OCI-LY7 (cell line): ENCODE measurements at places on chromosomes 6 and 20. TPM values are rescaled to one million over a fixed set of nuclear protein-coding genes. Genes with fewer than 3 reads are reported as not detected.

DNA sequence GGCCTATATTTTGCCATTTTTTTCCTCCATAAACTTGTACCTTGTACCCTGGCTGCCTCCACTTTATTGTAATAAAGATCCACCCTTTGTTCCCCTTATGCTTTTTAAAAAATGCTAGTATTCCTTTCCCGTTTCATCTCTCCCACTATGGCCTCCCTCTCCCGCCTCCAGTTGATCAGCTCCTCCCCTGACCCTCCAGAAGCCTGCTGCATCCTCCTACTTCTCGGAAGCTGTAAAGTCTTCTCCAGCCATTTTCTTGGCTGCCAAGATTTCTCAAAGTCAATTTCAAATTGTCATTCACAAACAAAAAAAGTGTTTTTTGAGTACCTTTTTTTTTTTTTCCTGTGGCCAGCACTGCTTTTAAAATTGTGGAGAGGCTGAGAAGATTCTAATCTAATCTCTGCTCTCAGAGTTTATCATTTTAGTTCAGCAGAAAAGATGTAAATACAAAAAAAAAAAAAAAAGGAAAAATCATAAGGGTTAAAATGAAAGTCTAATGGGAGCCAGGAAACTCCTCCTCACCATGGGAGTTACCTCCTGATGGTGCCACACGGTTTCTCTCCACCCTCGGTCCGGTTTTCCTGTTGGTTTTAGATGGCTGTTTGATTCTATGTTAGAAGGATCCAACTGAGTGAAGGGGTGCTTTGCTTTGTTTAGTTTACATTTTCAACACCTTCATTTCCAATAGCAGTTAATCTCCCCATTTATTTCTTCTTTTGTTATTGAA lies 103.0 kb upstream of the KCNK16 start:
- no peak for DNase-seq

DNA sequence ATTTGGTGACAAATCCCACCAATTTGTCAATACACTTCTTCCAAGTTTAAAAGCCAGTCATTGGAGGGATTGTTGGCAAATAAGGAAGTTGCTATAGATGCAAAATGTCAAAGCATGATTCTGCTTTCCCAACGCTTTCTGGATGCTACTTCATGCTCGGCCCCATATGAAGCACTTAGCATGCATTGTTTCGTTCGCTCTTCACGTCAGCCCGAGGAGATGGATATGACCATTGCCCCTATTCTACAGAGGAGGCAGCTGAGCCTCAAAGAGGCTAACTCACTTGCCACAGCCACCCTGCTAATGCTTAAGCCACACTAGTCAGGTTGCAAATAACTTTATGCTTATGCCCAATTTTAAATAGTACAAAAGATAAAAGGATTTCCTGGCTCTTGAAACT lies 2.8 kb upstream of the NXT1 start:
- DNase-seq, result no peak

The MAK gene
- 0.10 and 0.18 TPM in 2 replicates for total RNA-seq

DNA sequence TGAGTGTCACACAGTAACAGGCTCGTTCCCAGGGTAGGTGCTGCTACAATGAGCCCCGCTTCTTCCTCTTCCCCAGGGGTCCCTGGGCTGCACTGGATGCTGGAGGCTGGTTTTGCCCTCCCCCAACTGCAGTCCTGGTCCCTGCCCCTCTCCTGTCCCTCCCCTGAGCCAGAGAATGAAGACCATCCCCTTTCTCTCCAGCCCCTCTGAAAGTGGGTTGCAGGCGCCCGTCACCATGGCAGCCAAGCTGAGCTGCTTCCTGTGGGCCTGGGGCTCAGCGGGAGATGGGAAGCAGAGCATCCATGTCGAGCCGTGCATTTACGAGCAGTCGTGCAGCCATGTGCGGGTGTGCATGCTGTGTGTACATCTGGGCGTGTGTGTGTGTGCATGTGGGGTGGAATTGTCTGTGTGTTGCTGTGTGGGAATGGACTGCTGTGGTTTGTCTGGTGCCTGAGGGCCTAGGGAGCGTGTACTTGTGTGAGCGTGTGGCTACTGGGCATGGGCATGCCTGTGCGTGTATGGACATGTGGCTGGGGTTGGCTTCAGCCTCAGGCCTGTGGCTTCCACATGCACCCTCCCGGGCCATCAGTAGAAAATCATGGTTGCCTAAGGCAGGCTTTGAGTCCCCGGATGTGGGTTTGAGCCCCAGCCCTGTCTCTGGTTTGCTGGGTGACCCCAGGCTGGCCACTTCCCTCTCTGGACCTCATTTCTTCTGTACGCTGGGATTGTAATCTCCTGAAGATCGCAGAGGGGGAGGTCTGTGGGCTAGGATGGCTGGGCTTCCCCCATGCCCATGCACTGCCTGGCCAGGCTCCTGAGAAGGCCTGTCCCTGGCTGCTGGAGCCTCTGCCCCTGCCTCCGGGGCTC lies 48.8 kb downstream of the SRC start:
- DNase-seq, result no peak

DNA sequence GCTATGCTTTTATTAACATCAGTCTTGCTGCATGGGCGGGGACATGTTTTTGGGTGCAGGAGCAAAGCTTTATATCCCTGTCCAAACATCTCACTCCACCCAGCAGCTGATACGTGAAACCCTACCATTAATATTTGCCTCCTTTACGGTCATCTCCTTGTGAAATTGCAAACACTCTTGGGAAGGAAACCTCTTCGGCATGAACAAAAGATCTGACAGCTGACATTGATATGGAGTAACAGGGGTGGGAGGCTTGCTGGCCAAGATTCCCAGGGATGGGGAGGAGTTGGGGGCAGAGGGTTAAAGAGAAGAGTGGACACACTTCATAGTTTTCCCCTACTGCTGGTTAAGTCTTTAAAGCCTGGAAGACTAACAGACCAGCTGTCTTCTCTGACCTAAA lies 22.2 kb upstream of the VEGFA start:
- no peak for DNase-seq

DNA sequence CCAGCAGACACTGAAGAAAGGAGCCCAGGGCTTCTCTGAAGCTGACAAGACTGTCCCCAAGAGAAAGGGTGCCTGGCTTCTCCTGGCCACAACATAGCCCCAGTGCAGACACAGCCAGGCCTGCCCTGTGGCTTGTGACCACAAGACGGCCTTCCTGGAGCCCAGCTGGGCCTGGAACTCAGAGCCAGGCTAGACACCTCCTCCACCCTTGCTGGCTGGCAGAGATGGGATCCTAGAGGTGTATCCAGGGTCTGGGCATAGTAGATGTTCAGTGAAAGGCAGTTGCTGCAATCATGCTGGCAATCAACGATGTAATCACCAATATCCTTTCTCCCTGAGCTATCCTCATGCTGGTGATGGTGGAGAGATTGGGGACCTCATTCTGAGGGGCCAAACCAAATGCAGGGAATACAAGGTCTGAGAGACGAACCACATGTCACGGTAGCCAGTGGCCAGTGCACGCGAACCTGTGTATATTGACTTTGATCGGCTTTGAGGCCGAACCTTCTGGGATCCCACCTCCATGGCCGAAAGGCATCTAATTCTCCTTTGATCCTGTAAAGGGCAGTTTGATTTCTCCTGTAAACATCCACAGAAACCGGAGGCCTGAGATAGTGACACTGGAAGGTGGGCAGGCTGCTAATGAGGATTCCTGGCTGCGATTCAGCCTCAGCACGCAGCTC lies 115.2 kb downstream of the PSMB1 start:
- no peak for DNase-seq

DNA sequence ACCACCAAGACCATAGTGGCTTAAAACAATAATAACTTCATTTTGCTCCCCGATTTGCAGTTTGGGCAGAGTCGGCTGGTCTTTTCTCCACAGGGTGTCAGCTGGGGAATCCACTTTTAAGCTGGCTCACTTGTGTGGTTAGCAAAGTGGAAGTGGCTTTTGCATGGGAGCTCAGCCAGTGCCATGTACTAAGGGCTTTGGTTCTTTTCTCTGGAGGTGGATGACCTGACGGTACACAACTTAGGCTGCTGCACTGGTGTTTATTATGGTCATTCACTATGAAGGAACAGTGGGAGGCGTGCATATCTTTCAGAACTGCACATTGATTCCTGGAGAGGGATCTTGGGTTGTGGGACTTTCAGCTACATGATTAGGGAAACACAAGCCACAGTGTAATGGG lies 141.0 kb downstream of the OR2B2 start:
- no peak for DNase-seq

- no peak for DNase-seq
Measured at GRCh38 chr6:11230158-11231107, 2.0 kb downstream of the NEDD9 start.

DNA sequence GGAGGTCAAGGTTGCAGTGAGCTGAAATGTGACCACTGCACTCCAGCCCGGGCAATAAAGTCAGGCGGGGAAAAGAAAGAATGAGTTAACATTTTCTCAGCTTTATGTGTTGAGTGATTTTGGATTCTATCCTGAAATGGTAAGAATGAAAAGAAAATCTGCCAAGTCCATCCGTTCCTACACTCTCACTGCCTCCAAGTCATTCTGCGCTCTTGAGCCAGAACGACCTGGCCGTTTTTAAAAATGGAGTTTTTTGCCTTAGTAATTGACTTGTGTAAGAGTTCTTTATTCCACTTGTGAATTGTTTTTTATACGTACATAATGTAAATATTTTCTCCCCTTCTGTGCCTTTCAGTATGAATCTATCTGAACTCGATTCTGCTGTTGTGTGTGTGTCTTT lies 28.7 kb downstream of the DNAJC5 start:
- no peak for DNase-seq

DNA sequence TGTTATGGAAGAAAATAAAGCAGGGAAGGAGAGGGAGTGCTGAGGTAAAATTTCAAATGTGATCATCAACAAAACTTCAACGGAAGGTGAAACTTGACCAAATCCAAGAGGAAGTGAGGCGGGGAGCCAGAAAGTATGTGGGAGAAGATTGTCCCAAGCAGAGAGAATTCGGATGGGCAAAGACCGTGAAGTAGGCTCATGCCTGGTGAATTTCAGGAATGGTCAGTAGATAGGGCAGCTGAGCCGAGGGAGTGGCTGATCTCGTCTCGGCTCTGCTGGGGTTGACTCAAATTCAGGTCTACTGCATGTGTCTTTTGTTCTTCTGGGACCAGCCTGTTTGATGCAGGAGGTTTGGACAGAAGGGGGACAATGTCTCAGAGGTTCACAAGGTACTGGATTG lies 7.0 kb upstream of the CSNK2A1 start:
- no peak for DNase-seq

The ADGRB3 gene
- not detected in 2 replicates for total RNA-seq

The IL17F gene
- not detected in 2 replicates for total RNA-seq

The WFDC10B gene
- not detected in 2 replicates for total RNA-seq

The PDYN gene
- total RNA-seq, result not detected in 2 replicates

The GPLD1 gene
- 60.7 and 73.7 TPM in 2 replicates for total RNA-seq

DNA sequence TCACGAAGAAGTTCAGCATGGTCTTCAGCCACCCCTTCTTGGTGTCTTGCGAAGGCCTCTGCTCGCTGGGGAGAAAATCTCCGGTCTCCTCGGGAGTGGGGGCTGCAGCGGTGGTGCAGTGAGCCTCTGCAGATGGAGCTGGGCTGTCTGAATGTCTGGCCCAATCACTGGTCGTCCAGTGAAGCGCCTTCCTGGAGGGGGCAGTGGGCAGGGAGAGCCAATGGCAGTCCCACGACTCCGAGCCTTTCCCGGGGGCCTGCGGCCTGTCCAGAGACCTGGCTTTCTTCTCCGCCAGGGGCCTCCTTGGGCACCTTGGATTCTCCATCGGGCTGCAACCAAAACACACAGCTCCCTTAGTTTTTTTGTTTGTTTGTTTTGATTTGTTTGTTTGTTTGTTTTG lies 6.3 kb downstream of the BNIP5 start:
- no peak for DNase-seq

GRCh38 chr6:88167352-88167937 lies 1.3 kb upstream of the CNR1 start:
- peak; percentile 67 for DNase-seq

GRCh38 chr6:53723331-53723730 lies 57.8 kb upstream of the KLHL31 start:
- DNase-seq, result no peak

The RIMS1 gene
- not detected in 2 replicates for total RNA-seq

The THBS2 gene
- total RNA-seq, result not detected in 2 replicates

DNA sequence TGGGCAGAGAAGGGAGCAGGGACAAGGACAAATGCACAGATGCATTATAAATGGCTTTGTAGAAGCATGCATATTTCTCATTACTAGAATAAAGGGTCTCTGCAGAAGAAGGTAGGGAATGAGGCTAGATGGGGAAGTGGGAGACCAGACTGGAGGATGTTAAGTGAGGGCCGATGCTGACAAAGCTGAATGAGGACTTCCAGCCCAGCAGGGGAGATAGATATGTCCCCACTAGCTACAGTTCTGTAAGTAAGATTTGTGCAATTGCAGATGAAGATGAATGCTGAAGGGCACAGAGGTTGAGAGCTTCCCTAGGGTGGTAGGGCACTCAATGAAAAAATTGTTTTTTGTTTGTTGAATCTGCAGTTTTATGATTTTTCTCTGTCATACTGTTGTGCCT lies 16.9 kb downstream of the ADGRG6 start:
- DNase-seq, result no peak

The SYS1 gene
- total RNA-seq, result 8.6 and 9.6 TPM in 2 replicates

DNA sequence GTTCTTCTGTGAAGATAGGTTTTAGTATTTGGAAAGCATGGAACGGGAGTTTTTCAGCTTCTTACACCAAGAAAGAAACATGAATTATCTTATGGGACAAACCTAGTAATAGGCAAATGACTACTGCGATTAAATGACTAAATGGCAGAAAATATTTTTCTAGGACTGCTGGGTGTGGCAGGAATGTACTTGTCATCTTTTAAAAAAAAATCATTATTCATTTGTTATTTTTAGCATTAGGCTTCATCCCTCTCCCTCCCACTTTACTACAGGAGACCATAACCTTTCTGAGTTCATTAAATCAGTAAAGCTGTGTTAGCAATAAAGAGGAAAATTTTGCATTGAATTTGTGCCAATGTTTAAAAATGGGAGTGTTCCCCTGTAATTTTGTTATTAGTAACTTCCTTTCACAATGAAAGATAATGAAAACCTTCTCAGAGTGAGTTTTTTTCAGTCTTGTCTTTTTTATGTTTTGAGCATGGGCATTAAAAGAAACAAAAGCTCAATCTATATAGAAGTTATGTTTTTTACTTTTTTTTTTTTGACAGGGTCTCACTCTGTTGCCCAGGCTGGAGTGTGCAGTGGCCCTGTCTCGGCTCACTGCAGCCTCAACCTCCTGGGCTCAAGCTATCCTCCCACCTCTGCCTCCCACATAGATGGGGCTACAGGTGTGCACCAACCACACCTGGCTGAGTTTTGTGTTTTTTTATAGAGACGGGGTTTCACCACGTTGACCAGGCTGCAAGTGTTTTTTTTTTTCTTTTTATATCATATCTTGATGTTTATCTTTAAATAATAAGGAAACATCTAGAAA lies 105.6 kb upstream of the CLDN20 start:
- peak; percentile 43 for DNase-seq

The SLC17A3 gene
- total RNA-seq, result not detected in 2 replicates

DNA sequence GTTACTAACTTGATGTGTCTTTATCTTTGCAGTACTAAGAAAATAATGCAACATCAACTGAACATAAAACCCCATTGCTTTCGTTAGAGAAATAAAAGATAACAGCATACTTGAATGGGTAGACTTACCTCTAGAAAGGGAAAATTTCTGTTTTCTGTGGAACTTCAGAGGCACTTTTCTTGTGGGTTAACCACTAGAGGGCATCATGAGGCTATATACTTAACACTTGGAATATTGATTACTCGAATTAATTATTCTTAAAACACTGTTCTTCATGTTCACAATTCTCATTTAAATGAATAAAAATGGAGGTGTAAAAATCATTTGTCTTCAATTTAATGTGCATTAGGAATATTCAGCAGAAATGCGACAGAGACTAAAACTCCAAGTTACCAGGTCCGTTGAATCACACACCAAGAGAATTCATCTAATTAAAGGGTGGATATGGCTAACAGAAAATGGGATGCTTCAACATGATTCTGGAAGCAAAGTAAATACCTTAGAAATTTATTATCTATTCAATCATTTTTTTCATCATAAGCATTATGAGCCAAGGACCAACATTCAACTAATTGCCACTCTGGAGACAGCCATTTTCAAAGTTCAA lies 330.8 kb upstream of the PREP start:
- peak; percentile 73 for DNase-seq

The GGTLC1 gene
- total RNA-seq, result not detected in 2 replicates
